PC-3 (cell line): ENCODE measurements at places on chromosomes 2 and 18. TPM values are rescaled to one million over a fixed set of nuclear protein-coding genes. Genes with fewer than 3 reads are reported as not detected.

Gene CIDEA
- not detected in 2 replicates for total RNA-seq

- DNase-seq, result no peak
Observed at GRCh38 chr2:191333911-191334357, 88.7 kb downstream of the MYO1B start.

Gene UGT1A4
- not detected in 2 replicates for total RNA-seq

Gene RAX
- not detected in 2 replicates for total RNA-seq
